Testis (tissue), 5 donors: ENCODE measurements at places on chromosomes 1 and 21.
A peak's percentile ranks its signal among the peaks of the same experiment; 100 is the strongest.

DNA sequence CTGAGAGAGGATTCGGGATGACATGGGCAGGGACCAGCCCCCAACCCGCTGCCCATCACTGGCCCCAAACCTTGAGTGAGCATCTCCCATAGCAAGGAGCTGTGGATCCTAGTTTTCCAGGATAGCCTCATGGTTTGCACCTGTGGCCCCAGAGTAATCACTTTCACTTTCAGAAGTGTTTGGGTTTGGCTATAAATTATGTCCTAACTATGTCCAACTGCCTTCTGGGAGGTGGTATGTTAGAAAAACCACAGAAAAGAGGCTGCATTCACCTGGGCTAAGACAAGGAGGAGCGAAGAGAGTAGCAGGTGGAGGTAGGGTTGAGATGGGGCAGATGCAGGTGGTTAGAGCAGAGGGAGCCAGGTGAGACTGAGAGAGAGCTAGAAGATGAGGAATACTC lies 19.4 kb upstream of the CLIC6 start:
- DNase-seq = no peak

GRCh38 chr1:46446646-46447498 lies 42.8 kb upstream of the DMBX1 start:
- peak; percentile 91 for DNase-seq

GRCh38 chr1:5980314-5981008 lies 11.8 kb downstream of the NPHP4 start:
- DNase-seq = no peak

DNA sequence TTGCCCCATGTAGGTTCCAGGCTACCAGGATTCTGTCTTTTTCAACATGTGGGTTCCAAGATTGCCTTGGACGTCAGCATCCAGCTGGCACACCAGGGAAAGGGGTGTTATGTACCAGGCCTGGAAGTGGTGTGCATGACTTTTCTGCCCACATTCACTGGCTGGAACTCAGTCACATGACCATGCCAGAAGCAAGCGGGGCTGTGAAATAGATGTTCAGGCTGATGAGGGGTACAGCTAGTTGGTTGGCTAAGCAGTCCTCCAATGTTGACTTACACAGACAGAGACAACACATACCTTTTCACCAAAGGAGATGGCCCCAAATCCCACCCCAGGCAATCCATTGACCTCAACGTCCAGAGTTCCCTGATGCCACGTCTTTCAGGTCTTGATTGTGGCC lies 14.3 kb upstream of the PLEKHM2 start:
- DNase-seq = no peak

GRCh38 chr1:56520016-56520601 lies 59.3 kb downstream of the PLPP3 start:
- no peak for DNase-seq

- DNase-seq = no peak
Measured at GRCh38 chr1:216883518-216883917, 160.3 kb upstream of the ESRRG start.

- DNase-seq = no peak
Measured at GRCh38 chr1:118081387-118081786, 103.6 kb downstream of the SPAG17 start.

- no peak for DNase-seq
Measured at GRCh38 chr1:203570805-203571204, 55.8 kb upstream of the ATP2B4 start.

DNA sequence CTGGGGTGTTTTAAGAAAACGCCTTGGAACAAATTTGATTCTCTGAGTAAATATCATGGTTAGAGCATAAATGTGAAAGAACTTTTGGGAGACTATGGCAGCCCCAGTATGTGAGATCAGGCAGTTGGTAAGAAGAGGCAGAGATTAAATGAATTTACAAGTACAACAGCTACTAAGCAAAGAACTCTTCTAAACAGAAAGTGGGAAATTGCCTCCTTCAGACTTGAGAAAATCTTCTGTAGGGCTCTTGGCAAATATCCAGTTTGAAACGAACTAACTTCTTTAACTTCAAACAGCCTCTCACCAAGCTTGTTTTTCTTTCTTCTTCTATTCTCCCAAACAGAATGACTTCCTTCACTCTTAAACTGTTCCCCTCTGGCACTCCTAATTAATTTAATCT lies 337.7 kb downstream of the SIPA1L2 start:
- DNase-seq = no peak

DNA sequence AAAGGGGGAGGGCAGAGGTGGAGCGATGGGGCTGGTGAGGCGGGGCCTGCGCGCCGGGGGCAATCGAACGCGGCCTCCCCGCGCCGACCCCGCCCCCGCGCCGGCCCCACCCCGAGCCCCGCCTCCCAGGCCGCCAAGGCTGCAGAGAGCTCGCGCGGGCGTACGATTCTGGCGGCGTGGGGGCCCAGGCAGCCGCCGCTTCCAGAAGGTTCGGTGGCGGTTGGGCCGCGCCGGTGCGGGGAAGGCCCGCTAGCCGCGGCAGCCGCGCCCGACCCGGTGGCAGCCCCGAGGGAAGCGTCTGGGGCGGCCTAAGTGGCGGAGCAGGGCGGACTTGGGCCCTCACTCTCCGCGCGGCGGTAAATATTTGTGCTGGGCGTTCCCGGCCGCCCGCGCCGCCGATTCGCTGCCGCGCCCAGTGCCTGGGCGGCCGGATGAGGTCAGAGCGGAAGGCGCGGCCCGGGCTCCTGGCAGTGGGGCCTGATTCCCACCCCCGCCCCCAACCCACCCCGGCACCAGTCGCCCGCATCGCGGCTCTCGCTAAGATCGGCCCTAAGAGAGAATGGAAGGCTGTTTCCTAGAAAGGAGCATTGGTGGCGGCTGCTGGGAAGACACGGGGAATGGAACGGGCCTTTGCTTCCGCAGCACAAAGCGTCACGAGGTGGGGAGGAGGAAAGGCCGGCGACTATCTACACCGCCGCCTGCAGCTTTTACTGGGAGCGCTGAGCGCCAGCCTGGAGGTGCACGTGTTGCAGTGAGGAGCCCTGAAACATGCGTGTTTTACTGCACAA lies at the start of gene ACOT7:
Gene ACOT7, minus strand, starts transcription at position 368 of the 788 bp plus-strand sequence. CDS start 368 bp downstream, outside the sequence.
- peak; percentile 94 for DNase-seq

DNA sequence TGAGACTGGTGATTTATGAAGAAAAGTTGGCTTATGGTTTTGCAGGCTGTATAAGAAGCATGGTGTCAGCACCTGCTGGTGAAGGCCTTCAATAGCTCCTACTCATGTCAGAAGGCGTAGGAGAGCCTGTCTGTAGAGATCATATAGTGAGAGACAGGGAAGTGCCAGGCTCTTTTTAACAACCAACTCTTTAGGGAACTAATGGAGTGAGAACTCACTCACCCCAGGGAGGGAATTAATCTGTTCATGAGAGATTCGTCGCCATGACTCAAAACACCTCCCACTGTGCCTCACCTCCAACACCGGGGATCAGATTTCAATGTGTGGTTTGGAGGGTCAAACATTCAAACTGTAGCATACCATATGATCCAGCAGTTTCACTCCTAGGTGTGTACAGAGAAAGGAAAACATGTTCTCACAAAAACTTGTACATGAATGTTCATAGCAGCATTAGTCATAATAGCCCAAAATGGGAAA lies 72.6 kb downstream of the TTC3 start:
- no peak for DNase-seq

- DNase-seq = no peak
Measured at GRCh38 chr1:67955591-67955990, 94.8 kb downstream of the DIRAS3 start.

- DNase-seq = peak; percentile 90
Measured at GRCh38 chr1:39973503-39974135, 18.7 kb downstream of the MFSD2A start.

DNA sequence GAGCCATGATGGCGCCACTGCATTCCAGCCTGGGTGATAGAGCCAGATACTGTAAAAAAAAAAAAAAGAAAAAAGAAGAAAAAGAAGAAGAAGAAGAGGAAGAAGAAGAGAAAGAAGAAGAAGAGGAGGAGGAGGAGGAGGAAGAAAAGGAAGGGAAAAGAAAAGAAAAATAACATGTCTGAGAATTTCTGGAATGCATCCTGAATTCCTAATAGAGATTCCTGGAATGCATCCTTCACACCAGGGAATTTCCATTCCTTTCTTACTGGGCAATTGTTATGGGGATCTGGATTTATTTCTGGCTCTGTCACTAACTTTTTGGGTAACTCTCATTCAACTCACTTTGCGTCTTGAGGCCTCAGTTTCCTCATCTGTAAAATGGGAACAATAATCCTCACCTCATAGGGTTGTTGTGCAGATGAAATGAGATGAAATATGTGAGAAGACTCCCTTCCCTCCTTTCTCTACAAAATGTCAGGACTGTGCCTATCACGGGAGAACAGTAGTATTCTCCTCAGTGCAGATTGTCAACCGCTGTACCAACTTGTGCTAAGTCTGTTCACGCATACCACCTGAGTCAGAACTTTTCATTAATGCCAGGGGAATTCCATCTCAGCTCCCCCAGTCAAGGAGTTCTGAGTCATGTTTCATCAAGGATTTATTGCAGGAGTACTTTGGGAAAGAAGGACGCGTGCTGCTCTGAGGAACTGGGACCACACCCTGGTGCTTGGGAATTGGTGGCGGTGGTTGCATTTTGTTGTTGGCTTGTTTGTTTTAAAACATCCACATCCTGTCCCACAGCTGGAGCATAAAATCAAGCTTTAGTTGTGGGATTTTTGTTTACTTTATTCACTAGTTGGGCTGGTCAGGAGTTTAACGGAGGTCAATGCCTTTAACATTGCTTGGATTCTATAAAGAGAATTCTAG lies 42.4 kb upstream of the ROR1 start:
- DNase-seq = peak; percentile 31

GRCh38 chr1:53049574-53049967 lies 12.4 kb upstream of the PODN start:
- DNase-seq = no peak

- DNase-seq = no peak
Measured at GRCh38 chr1:247431643-247432042, 15.7 kb downstream of the NLRP3 start.

GRCh38 chr1:64834734-64835133 lies 89.9 kb downstream of the RAVER2 start:
- no peak for DNase-seq

DNA sequence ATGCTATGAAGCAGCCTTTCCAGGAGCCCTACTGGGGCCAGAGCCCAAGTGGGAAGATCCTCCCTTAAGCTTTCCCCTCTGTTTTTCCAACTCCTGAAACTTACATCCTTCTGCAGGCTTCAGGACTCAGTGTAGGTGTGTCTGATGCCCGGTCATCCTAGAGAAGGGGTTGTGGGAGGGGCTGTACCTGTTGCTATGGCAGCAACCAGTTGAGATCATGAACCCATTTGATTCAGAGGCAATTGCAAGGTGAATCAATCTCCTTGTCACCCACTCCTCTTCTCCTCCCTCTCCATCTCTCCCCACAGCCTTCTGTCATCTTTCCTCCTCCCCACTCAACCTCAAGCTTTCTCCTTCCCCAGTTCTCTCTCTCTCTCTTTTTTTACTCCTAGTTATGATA lies 151.8 kb downstream of the CACNA1E start:
- no peak for DNase-seq

DNA sequence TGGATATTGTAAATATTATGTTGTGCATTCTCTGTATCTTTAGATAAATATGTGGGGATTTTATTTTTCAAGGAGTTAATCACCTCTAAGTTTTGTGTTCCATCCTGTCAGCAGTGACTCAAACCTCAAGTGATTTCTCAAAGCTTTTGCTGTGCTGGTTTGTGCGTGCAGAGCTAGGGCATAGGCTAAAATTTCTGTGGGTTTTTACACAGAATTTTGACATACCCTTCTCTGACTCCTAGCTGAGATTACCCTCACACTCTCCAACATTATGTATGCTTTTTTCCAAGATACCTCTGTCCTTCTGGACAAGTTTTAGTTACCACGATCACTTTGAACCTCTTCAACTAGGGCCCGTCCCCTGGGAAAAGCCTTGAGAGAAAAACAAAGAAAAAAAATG lies 384.9 kb downstream of the NCAM2 start:
- DNase-seq = no peak

DNA sequence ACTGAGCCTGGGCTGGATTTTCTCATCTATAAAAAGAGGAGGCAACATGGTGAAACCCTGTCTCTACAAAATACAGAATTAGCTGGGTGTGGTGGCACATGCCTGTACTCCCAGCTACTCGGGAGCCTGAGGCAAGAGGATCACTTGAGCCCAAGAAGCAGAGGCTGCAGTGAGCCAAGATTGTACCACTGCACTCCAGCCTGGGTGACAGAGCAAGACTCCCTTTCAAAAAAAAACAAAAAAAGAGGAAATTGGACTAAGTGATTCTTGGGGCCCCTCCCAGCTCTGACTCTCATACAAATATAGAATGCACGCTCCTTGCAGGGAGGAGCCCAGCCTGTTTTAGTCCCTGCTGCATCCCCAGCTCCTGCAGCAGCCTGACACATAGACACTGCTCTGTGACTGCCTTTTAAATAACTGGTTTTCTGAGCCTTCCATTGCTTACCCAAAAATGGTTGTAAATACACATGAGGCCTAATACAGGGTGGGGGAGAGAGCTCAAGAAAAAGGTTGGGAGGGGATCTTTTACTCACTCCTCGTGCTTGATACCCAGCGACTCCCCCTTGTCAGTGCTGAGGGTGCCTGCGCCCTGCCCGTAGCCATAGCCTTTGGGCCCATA lies 17.2 kb downstream of the CSRP1 start:
- DNase-seq = no peak

- DNase-seq = no peak
Measured at GRCh38 chr1:116565222-116565621, 5.6 kb downstream of the CD58 start.

GRCh38 chr1:152801333-152801732 lies 4.8 kb downstream of the LCE1D start:
- DNase-seq = no peak

- peak; percentile 89 for DNase-seq
Measured at GRCh38 chr1:154427173-154428139, 22.3 kb downstream of the IL6R start.

- no peak for DNase-seq
Measured at GRCh38 chr1:54604572-54605370, 18.6 kb downstream of the FAM151A start.

DNA sequence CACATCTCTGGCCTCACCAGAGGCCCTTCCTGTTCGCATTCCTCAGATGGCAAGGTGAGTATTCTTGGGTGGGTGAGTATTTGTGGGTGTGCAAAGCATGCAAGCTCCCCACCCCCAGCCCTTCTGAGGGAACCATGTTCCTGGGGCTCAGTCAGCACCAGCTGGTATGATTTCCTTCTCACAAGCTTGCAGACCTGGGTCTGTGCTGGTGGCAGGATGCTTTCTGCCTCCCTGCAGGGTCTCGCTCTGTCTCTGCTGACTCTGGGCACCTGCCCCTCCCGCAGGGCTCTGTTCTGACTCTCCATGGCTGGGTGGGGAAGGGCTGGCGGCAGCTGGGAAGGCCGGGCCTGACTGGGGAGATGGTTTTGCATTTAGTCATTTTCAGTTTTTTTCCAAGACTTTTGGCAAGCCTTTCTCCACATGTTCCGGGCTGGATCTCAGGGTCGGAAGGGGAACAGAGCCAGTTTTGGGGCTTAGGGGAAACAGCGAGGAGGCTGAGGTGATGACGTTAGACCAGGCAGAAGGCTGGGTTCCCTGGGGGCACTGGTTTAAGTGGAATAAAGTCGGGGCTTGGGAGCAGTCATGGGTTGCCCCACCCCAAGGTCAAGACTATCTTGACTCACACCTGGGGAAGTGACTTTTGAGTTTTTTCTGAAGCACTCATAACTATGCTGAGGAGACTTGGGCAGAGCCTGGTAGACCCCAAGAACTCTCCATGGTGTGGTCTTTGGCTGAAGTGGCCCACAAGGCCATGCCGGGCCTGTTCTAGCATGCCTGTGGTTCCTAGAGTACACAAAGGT lies 6.2 kb downstream of the RASSF5 start:
- DNase-seq = peak; percentile 72

GRCh38 chr1:164628772-164629171 lies 69.8 kb downstream of the PBX1 start:
- no peak for DNase-seq

GRCh38 chr21:34331726-34332125 lies 32.1 kb upstream of the KCNE2 start:
- DNase-seq = no peak
